Midbrain (tissue), 1 donor: ENCODE measurements at places on chromosomes 11 and 22.

GRCh38 chr11:69774354-69775162 is 583 bp downstream of the FGF4 start:
- DNase-seq: no peak

- no peak for DNase-seq
These were observed 12.2 kb downstream of the PAAF1 start for GRCh38 chr11:73889019-73889418.

DNA sequence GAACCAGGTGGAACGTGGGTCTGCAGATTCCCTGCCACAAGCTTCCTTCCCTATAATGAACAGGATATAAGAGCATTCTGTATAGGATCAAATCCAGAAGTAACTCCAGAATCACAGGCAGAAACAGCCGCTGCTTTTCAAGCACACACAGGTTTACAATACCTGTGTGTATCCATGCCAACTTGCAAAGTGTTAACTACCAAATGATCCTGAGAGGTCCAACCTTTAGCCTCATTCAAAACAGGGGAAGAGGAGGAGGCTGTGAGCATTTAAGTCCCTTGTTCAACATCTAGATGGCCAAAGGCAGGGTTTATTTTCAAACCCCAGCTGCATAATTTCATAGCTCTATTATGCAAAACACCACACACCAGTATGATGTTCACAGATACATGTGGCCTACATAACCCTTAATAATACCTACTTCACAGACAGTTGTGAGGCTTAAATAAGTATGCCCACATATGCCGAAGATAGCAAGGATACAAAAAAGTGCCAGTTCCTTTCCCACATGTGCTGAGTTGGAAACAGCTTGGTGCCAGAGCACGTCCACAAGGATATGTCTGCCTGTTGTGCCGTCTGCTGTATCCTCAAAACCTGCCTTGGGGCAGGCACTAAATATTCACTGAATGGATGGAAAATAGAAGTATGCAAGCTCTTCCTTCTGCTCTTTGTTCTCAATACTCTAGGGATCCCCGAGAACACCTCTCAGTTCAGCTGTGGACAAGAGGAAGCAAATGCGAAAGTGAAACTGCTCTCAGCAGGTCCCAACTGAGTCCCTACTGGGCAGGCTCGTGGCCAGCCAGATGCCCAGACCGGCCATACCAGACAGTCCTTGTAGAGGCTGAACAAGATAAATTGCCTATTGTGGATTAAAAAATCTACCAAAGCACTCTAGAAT is 66.8 kb downstream of the LARGE1 start:
- DNase-seq: peak; percentile 73

DNA sequence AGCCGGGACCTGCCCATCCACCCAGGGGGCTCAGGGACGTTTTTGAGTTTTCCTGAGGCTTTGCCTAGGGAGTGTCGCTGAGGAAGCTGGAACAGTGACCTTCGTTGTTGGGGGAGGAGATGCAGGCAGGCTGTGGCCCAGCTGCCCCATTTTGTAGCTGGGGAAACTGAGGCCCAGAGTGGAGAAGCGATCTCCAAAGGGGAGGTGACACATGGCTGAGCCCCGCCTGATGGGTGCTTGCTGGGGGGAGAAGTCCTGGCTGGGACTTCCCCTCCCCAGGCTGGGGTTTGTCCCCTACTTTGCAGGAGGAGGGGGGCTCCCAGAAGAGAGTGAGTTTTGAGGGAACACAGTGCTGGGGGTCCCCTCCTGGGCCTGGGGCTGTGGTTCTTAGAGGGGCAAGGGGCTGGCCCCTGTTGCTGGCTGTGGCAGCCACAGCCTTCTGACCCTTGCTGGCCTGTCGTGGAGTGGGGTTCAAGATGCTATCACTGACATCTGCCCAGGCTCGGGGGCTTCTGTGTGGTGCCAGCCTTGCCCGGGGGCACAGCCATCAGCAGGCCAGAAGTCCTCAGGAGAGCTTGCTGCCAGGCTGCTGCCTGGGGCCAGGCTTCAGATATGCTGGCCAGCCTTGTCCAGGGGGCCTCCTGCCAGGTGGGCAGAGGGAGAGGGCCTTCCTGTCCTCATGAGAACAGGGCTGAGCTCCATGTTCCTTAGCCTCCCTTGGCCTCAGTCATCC is 21.4 kb downstream of the KCNQ1 start:
- DNase-seq: no peak

DNA sequence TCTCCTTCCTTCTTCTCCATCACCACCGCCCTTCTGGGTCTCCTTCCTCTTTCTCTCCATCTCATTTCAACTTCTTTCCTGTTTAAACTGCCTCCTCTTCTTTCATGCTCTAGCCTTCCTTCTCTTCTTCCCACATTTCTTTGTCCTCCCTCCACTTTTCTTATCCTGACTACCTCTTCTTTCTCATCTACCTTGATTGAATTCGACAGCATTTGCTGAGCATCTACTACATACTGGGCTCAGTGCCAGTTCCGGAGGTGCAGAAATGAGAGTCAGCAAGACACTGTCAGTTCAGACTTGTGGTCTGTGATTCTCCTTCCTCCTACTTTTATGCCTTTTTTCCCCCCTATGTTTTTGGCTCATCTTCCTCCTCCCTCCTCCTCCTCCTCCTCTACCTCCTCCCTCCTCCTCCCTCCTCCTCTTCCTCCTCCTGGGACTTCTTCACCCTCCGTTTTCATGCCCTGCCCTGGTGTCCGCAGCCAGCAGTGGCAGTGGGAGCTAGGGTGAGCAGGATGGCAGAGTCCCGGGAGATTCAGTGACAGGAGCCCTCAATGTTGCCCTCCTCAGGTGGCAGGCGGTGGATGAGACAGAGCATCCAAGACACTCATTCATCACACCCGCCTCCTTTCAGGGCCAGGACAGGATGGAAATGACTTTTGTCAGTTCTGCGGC is 146.0 kb upstream of the SEZ6L start:
- no peak for DNase-seq

DNA sequence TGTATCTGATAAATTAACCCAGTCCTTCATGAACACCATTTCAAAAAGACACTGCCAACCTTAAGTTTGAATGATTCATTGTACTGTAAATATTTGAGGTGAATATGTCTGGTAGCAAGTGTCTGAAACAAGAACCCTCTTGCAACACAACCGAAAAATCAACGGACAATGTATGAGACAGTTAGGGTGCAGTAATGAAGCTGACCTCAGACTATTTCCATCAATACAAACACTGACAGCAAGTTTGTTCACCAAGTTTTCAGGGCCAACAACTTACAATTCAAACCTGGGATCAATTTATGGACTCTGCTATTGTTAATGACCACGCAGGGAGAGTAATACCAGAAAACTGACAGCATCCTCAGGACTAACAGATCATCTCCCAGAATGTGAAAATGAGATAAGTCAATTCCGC is 126.3 kb downstream of the CADM1 start:
- DNase-seq: no peak

- DNase-seq: peak; percentile 18
These were observed 8.8 kb downstream of the TRAF6 start for GRCh38 chr11:36501236-36501635.

DNA sequence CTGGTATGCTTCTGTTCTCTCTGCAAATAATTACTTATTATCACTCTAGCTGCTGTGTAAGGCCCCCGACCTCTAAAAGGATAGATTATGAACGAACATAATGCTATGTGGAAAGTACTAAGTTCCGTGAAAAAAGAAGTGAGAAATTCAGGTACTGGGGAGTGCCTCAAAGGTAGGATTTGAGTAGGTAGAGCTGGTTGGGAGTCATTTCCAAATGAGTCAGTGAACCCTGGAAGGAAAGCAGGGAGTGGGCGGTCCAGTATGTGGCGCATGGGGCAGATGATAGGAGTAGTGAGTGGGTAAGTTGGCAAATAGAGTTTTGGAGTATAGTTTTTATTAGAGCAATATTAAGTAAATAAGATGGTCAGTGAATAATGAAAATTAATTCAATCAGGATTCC is 2.4 kb downstream of the ZC3H12C start:
- no peak for DNase-seq

DNA sequence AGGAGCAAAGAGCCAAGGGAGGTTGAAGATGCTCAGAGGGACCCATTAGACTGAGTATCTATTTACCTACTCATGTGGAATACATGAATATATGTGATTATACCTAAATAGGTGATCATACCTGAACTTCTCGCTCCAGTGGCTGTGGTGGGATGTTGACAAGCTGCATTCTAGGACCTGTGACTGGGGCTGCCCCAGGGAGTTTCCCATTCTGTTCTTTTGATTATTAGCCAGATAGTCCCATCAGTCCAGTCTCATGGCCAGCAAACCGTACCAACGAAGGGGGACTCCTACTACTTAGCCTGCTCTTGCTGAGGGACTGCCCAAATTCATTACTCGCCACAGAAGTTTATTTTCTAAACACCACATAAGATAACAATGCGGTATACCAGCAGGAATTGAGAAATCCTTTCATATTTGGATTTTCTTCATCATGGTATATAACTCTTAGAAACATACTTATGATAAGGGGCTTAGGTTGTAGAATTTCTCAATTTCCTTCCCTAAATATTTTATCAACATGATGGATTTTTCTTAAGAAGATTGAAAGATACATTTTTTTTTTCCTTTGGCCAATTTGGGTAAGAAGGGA is 273.9 kb downstream of the NTM start:
- no peak for DNase-seq

- DNase-seq: no peak
These were observed 71.1 kb downstream of the PPFIBP2 start for GRCh38 chr11:7584910-7585309.

DNA sequence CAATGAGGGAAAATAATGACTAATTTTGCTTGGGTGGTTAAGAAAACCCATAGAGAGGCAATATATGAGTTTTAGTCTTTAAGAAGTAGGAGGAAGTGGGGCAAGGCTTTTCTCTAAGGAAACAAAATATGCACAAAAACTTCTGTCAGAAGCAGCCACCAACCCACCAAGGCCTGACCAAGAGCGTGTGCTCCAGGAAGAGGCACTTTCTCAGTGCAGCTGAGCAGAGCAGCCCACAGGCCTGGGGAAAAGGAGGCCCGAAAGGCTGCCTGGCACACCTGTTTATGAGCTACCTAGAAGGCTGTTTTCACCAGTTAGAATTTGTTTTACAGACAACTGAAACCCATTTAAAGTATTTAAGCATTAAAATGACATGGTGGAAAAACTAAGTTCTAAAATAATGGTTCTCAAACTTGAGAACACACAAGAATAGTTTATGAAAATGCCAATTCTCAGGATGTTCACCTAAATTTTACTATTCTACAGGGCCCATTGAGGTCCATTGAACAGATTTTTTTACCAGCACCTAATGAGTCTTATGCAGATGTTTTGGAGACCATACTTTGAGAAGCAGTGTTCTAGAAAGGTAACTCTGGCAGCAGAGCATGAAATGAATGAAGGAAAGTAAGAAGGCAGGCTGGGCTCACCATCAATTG is 160.5 kb upstream of the DDI1 start:
- DNase-seq: no peak

- no peak for DNase-seq
These were observed 28.0 kb downstream of the NCAM1 start for GRCh38 chr11:112989198-112989597.

DNA sequence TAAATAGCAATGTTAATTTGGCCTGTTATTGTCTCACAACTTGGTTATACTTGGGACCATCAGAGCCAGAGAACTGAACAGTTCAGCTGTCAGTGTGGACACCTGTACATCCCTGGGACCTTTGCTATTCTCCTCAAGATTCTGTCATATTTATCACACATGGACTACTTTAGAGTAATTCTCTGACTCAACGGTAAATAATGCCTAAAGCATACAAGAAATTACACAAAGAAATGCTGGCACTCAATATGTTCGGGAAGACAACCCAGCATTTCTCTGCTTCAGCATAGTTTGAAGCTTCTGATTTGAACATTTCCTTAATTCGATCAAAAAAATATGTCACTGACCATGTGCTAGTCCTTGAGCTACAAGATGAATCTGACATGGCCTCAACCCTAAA is 34.6 kb upstream of the MMP13 start:
- no peak for DNase-seq

GRCh38 chr22:27422442-27422841 is 379.1 kb downstream of the MN1 start:
- no peak for DNase-seq

- no peak for DNase-seq
These were observed 54.1 kb downstream of the MAML2 start for GRCh38 chr11:96288915-96289314.
